ENCODE measurements at places on chromosomes 12 and 14.

- DNase-seq, result no peak
Measured at GRCh38 chr14:76067536-76067935, 82.0 kb downstream of the IFT43 start.

DNA sequence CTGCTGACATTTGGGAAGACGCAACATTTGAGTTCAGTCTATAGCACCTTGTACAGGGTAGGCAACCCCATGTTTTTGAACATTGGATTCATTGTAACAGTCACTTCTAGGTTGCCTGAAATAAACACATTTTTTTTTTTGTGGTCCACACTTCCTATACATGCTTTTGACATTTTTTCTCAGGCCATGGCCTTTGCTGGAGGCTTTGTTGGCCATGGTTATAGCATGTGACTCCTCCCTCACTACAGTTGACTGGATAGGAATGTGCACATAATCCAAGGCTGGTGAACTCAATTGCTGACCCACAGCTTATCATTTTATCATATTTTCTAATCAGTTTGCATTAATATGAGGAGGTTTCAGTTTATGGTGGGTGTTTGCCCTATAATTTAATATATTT, 60.6 kb downstream of the TMEM117 start:
- DNase-seq, result no peak

DNA sequence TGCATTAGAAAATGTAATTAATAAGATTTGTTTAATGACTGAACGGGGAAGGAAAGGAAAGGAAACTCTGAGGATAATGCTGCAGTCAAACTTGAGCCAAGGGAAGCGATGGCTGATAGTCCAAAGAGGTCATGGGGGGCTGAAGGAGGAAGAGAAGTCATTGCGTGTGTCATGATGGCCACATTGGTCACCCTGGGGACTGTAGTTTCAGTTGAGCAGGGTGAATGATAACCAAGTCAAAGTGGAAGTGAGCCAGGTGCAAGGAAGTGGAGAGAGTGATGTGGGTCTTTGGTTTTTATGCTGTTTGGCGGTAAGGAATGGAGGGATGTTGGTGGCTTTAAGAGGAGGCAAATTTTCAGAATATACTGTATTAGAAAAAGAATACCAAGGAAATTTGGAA, 21.6 kb downstream of the C12orf75 start:
- DNase-seq, result peak; percentile 41

- DNase-seq, result no peak
Measured at GRCh38 chr12:127558361-127558760, 708.6 kb upstream of the TMEM132C start.

GRCh38 chr12:466039-466438, 6.3 kb downstream of the B4GALNT3 start:
- no peak for DNase-seq

DNA sequence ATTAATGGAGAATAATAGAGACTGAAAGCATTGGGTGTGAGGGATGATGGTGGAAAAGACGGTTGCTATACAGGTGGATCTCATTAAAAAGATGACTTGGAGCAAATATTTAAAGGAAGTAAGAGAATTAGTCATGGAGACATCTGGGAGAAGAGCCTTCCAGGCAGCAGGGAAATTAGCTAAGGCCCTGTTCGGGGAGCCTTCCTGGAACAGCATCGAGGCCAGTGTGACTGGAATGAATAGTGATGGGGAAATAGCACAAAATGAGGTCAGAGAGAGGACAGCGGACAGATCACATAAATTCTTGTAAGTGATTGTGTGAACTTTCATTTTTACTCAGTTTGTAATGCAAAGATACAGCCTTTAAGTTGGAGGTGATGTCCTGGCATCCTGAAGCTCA, 842.3 kb downstream of the SLC6A15 start:
- DNase-seq, result no peak
